GM18507 (cell line): ENCODE measurements at places on chromosomes 4 and X.

GRCh38 chr4:5050520-5051277 lies 581 bp upstream of the STK32B start:
- no peak for DNase-seq

DNA sequence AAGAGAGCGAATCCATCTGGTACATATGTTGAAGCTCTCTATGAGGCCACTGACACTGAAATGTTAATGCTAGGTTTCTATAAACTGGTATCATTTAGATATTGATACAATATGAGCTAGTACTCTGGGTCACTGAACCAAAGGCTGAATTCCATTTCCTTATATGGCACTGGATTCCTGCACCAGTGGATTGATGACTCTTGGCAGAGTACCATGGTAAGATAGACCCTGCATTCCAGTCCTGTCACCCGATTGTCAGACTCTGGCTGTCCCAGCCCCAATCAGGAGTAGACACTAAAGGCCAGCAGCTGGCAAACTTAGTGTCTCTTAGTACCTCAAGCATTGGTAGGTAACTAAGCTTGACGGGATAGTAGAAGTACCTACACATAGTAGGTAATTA lies 44.0 kb upstream of the EOLA2 start:
- DNase-seq, result no peak

DNA sequence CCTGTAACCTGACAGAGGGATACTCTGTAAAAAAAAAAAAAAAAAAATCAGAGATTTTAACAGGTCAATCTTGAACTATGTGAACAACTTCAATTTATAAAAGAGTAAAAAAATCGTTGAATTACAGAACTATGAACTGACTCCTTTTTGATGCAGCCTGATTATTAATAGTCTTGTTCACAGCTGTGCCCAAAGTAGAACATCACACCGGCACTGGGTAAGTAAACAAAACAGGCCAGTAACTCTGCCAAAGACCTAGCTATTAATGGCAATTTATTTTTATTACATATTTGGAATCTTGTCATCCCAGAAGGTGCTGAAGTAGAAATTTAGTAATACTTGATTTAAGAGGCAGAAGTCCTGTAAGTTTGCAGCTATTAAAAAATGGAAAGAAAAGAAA lies 31.4 kb downstream of the CPE start:
- DNase-seq, result no peak

DNA sequence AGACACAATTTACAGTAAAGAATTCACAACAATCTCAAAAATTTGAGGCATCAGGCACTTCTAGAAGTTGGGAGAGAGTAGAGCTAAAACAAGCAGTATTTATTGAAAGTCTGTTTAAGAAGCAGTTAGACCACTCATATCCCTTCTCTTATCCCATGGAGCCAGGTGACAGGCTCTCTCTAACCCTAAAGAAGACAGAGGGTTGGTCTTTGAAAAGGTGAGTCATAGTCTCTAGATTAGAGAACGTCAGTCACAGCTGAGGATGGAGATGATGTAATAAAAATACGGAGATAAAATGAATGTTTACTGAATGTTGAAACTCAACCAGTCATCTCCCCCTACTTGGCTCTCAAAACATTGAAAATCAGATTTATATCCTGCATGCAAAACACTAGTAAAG lies 223.8 kb downstream of the CHIC2 start:
- no peak for DNase-seq

DNA sequence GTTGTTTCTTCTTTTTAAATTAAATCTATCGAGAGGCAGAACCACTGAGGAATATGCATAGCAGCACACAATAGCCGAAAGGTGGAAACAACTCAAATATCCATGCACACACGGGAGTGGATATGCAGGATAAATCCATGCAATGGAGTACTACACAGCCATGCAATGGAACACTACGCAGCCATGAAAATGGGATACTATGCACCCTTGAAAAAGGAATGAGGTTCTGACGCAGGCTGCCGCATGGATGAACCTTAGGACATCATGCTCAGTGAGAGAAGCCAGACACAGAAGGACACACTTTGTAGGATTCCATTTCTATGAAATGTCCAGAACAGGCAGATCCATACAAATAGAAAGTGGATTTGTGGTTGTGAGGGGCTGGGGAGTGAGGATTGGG lies 18.4 kb upstream of the P2RY8 start:
- DNase-seq, result no peak

DNA sequence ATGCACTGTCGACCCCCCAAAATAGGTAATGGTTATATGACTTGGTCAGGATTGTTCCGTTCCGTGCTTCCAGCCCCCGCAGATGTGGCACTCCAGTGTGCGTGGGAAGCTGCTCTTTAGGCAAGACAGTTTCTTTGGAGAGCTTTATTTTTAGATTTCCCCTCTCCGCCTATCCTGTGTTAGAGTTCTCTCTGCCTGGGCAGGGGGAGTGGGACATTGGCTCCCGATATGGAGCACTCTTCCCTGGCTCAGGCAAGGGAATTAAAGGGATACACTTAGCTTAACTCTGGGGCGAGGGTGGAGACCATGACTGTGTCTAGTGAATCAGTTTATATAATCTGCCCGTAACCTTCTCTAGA lies 36.0 kb downstream of the DLG3 start:
- no peak for DNase-seq

GRCh38 chrX:56796641-56797395 lies 67.8 kb downstream of the NBDY start:
- DNase-seq, result no peak

GRCh38 chrX:49233887-49234555 lies 881 bp upstream of the CACNA1F start:
- no peak for DNase-seq

DNA sequence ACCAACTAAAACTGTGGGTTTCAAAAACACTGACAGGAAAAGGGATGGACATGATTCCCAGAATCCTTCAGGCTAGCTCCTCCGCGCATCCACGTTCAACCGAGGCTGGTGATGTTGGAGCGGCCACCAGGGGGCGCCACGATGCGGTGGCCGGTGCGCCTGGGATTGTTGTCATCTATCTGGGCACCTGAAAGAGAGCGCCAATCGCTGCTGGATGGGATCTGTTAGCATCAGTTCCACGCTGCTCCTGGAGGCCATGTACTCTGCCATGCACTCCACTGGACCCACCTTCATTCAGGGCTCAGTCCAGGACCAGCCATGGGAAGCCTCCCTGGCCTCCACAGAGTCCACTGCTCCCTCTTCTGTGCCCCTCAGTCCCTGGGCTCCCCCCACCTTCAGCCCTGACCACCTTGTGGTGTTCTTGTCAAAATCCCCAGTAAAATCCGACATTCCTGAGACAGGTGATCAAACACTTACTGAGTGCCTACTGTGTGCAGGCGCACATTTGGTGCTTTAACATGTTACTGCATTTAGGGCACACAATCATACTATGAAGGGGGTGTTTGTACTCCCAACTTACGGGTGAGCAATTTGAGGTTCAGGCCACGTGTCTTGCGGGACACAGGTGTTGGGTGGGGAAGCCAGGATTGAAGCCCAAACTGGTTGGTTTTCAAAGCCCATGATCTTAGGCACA lies 71.1 kb downstream of the CRMP1 start:
- no peak for DNase-seq

DNA sequence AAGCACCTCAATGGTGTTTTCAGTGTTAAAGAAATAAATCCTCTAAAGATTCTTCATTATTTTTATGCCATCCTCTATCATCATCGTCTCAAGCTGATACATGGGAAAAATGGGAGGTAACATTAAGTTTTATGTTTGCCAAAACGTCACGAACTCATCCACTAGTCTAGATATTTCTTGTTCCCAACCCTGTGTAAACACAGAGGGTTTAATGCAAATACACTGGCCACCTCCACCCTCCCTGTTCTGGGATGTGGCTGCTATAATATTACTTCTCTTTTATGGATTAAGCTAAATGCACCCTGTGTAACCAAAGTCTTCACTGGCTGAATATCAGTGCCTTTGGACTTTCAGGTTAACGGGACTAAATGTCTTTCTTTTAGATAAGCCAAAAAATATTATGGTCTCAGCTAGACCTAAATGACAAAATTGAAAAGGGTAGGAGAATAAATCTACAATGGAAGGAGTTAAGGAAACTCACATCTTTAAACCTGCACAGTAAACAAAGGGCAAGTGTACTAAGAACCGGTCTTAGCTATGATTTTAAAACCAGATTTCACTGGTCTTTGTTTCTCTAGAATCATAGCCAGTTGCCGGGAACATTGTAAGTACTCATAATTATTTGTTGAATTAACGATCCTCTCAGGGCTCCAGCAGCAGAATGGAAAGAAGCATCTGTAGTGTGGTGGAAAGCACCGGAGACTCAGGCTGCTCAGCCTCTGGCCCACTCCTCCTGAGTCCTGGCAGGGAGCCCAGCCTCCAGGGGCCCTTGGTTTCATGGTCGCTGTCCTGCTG lies 103.5 kb upstream of the NOCT start:
- DNase-seq, result no peak

DNA sequence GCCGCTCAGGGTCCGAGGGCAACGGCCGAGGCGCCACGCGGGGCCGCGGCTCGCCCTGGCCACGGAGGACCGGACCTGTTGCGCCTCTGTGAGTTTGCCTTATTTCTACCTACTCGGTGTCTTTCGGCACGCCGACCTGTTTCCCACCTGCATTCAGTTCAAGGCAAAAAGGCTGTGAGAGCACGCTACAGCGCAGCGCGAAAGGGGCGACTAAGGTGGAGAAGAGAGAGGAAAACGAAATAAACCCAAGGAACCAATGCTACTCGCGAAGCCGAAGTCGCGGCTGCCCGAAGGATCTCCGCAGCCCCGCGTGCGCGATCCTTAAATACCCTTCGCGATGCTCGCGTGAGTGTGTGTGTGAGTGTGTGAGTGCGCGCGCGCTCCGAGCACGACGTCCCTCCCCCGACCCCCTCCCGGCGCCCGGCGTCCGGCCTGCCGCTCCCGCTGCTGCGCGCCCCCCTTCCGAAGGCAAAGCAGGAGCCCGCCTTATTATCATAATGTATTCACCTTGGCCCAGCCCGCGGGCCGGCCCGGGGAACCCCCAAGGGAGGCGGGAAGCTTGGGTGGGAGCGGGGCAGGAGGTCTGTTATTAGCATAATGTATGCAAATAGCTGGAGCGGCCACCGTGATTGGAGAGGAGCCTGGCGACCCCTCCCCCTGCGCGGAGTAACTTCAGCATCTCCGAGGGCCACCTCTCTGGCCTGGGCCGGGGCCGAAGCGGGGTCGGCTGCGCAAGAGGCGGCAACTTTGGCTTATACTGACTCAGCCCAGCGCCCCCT lies at the start of gene COL25A1:
Gene COL25A1, minus strand, starts transcription at position 298 of the 779 bp plus-strand sequence.
- DNase-seq, result no peak

- no peak for DNase-seq
These were observed 1329.2 kb upstream of the PCDH7 start for GRCh38 chr4:29390921-29391320.

- no peak for DNase-seq
These were observed 237.5 kb downstream of the BCOR start for GRCh38 chrX:39859991-39860861.

DNA sequence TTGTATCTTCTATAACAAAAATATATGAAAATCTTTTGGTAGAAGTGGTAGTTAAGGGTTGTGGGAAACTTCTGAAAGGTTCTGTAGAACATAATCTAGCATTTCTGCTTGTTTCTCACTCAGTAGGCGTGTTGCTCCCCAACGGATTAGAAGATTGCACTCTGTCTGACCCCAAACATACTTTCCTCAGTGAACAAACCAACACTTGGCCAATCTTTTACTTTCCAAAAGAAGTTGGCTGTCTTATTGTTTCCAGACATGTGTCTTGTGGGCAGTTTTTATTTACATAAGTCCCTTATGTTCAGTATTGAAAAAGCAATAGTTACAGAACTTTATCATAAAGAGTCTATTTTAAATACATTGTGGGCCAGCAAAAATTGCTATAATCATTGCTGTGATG lies 312.8 kb upstream of the EPHA5 start:
- no peak for DNase-seq

- DNase-seq, result no peak
These were observed 583.5 kb upstream of the FAT1 start for GRCh38 chr4:187307131-187307530.
